Colonic mucosa (tissue), 4 donors: ENCODE measurements at places on chromosomes 7 and 10. TPM values are rescaled to one million over a fixed set of nuclear protein-coding genes. Genes with fewer than 3 reads are reported as not detected.

Gene STMP1
- 25.7 TPM for total RNA-seq

Gene NXPH1
- not detected for total RNA-seq

Gene CYP3A4
- total RNA-seq = 1.4 TPM

Gene BTBD16
- total RNA-seq = 0.13 TPM

Gene HNRNPH3
- 130 TPM for total RNA-seq

Gene DDIT4
- 147 TPM for total RNA-seq

Gene AKR1C3
- total RNA-seq = 75.6 TPM

Gene SCIN
- 20.8 TPM for total RNA-seq

GRCh38 chr7:29613100-29613499 is 49.5 kb downstream of the PRR15 start:
- H3K4me3 ChIP-seq = no peak overlapping the region
- H3K36me3 ChIP-seq = no peaks in the 10 kb centered on the region
- no peaks in the 10 kb centered on the region for H3K4me1 ChIP-seq
- H3K27ac ChIP-seq = no peak overlapping the region
- DNase-seq = no peak

DNA sequence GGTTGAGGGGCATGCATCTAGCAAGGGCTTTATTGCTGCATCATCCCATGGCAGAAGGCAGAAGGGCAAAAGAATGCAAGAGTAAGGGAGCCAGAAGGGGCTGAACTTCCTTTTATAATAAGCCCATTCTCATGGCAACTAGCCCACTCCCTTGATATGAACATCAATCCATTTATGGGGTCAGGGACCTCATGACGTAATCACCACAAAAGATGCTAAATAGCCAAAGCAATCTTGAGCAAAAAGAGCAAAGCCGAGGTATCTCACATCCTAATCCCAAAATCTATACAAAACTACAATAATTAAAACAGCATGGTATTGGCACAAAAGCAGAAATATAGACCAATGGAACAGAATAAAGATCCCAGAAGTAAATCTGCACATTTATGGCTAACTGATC is 499.9 kb downstream of the ATRNL1 start:
- no peak overlapping the region for H3K4me3 ChIP-seq
- no peaks in the 10 kb centered on the region for H3K27me3 ChIP-seq
- no peaks in the 10 kb centered on the region for H3K4me1 ChIP-seq
- H3K27ac ChIP-seq = no peak overlapping the region
- DNase-seq = no peak
- H3K36me3 ChIP-seq = no peaks in the 10 kb centered on the region

DNA sequence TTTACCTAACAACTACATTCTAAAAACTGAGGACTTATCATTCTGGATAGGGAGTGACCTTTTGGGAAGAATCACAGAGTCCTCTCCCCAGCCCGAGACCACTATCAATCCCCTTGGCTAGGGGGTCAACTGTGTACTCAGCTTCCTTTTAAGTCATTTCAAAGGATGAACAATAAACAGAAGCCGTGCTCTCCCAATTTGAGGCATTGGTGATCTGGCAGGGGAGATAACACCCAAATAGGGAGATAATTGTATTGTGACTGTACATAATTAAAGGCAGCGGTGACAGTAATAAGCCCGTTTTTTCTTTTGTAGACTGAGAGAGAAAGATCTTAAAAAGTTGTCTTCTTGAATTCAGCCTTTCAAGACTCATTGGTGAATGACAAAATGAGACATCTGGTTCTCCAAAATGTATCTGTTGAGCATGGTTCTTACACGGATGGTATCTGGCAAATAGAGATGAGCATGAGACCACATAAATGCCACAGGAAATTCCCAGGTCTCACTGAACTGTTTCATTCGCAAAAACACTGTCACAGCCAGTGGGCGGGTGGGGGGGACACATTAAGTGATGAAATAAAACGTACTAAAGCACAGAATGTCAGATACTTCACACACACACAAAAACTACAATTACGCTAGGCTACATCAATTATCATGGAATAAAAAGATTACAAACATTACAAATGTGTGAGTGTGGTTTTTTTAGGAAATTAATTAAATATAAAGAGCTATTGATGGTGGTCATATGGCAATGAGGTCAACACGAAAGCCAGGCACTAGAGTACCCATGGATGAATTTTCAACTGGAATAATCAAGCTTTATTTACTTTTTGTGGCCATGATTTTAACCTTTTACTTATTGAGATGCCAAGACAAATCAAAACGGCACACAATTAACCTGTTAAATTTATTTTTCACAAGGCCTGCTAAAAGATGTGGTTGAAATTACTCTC is 108.4 kb downstream of the HIPK2 start:
- no peaks in the 10 kb centered on the region for H3K4me1 ChIP-seq
- H3K27ac ChIP-seq = no peak overlapping the region
- no peak for DNase-seq
- H3K4me3 ChIP-seq = no peak overlapping the region
- no peaks in the 10 kb centered on the region for H3K27me3 ChIP-seq

DNA sequence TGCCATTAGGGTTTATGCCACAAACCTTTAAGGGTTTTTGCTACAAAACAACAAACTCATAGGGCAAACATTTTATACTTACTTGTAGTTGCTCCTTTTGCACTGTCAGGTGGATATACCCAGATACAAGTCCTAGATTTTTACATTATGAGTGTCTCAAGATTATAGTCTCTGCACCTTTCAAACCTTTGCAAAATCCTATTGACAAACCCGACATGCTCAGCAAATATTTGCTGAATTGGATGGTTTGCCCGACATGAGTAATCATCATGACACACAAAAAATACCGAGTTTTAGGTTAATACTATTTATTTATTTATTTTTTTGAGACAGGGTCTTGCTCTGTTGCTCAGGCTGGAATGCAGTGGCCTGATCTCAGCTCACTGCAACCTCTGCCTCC is 117.3 kb downstream of the SLC25A13 start:
- H3K4me1 ChIP-seq = no peaks in the 10 kb centered on the region
- no peak overlapping the region for H3K4me3 ChIP-seq
- H3K36me3 ChIP-seq = no peaks in the 10 kb centered on the region
- H3K27me3 ChIP-seq = no peaks in the 10 kb centered on the region
- no peak overlapping the region for H3K27ac ChIP-seq

DNA sequence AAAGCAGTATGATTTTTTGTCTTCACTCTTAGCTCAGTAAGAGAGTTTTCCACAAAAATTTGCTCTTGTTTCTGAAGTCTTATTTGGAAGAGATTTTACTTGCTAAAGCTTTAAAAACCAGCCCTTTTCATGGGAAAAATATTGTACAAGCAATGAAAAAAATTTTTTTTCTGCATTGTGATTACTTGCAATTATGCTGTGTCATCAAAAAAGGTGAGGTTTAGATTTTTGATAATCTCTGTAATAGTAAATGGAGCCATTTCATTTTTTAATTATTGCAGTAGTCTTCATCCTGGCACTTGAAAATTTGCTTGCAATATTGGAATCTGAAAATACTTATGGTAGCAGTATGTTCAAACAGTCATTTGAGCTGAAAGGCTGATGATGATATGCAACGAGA is 447.4 kb downstream of the SH2D4B start:
- H3K4me3 ChIP-seq = no peak overlapping the region
- H3K27me3 ChIP-seq = no peaks in the 10 kb centered on the region
- no peaks in the 10 kb centered on the region for H3K4me1 ChIP-seq
- DNase-seq = no peak

DNA sequence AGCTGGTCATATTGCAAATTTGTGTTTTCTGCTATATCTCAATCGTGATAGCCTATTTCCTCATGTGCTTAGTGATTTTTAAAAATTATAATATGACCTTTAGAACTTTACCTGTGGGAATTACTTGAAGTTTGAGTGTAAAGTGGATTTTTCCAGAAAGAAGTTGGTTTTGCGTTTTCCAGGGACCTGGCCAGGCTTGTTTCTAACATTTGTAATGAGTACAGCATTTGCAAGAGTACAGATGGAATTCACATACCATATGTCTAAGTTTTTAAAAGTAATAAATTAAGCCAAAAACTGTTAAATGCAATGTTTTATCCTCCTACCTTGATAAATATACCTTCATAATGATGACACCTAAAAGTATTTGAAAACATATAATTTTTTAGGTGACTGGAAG is 443.2 kb downstream of the REEP3 start:
- DNase-seq = no peak
- H3K36me3 ChIP-seq = no peaks in the 10 kb centered on the region
- no peak overlapping the region for H3K27ac ChIP-seq
- H3K4me1 ChIP-seq = no peaks in the 10 kb centered on the region
- H3K4me3 ChIP-seq = no peak overlapping the region

- DNase-seq = no peak
- no peak overlapping the region for H3K27ac ChIP-seq
- H3K4me1 ChIP-seq = no peaks in the 10 kb centered on the region
- H3K27me3 ChIP-seq = no peaks in the 10 kb centered on the region
Measured at GRCh38 chr7:50603287-50603686, 38.1 kb upstream of the DDC start.

GRCh38 chr7:41867639-41868280 is 164.9 kb upstream of the INHBA start:
- H3K4me3 ChIP-seq = no peak overlapping the region
- H3K27me3 ChIP-seq = no peaks in the 10 kb centered on the region
- no peak for DNase-seq
- no peaks in the 10 kb centered on the region for H3K36me3 ChIP-seq
- H3K4me1 ChIP-seq = no peaks in the 10 kb centered on the region
- H3K27ac ChIP-seq = no peak overlapping the region

DNA sequence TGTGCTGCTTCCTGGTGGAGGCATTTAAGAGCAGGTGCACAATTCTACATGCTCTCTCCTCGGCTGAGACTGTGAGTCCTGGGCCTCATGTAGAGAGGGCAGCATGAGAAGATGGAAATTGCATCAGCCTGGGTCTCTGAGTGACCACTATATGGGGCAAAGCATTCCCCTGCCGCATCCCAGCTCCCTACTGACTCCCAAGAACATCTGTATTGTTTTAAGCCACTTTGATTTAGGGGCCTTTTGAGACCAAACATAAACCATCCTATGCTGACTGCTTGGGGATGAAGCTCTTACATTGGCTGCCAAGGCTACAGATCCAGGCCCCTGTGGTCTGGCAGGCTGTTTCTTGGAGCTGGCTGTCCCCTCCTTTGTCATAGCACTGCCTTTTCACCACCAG is 101.3 kb upstream of the TBX20 start:
- H3K36me3 ChIP-seq = no peaks in the 10 kb centered on the region
- no peaks in the 10 kb centered on the region for H3K4me1 ChIP-seq
- no peak for DNase-seq
- no peak overlapping the region for H3K4me3 ChIP-seq
- no peaks in the 10 kb centered on the region for H3K27me3 ChIP-seq

- no peaks in the 10 kb centered on the region for H3K4me1 ChIP-seq
- no peak overlapping the region for H3K4me3 ChIP-seq
- H3K27ac ChIP-seq = no peak overlapping the region
- peaks cover 5% of the 10 kb centered on the region for H3K27me3 ChIP-seq
Measured at GRCh38 chr10:96097865-96098264, 32.2 kb upstream of the ZNF518A start.

- H3K36me3 ChIP-seq = no peaks in the 10 kb centered on the region
- no peak overlapping the region for H3K4me3 ChIP-seq
- DNase-seq = no peak
- H3K27ac ChIP-seq = no peak overlapping the region
Measured at GRCh38 chr7:19963695-19964094, 190.3 kb upstream of the TMEM196 start.

GRCh38 chr10:35723992-35724391 is 81.9 kb upstream of the FZD8 start:
- H3K27ac ChIP-seq = no peak overlapping the region
- no peak overlapping the region for H3K4me3 ChIP-seq
- no peaks in the 10 kb centered on the region for H3K36me3 ChIP-seq
- no peaks in the 10 kb centered on the region for H3K4me1 ChIP-seq
- no peaks in the 10 kb centered on the region for H3K27me3 ChIP-seq

DNA sequence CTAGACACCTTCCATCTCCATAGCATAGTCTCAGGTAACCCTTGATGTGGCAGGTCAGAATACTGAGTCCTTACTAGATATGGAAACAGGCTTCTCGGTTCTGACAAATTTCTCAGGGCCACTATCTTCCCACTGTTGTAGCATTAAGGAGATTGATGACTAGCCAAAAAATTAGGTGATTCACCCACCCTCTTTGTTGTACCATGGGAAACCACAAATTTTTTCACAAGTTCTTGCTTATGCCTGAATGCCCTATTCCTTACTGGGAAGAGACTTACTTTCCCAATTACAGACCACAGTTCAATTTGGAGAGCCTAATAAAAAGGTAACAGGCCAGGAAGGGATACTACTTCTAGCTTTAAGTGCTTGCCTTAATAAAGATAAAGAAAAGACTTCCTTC is 948.8 kb downstream of the GRM8 start:
- H3K27ac ChIP-seq = no peak overlapping the region
- no peaks in the 10 kb centered on the region for H3K36me3 ChIP-seq
- H3K4me3 ChIP-seq = no peak overlapping the region
- no peaks in the 10 kb centered on the region for H3K27me3 ChIP-seq

- no peaks in the 10 kb centered on the region for H3K4me1 ChIP-seq
- no peak overlapping the region for H3K27ac ChIP-seq
- no peak for DNase-seq
- no peaks in the 10 kb centered on the region for H3K27me3 ChIP-seq
Measured at GRCh38 chr10:129901389-129902006, 62.6 kb downstream of the EBF3 start.

- no peak within 1 kb of the TSS for H3K27ac ChIP-seq
- DNase-seq = no peak
- peak within 1 kb of the TSS; percentile 30 for H3K4me3 ChIP-seq
- no peaks in the 10 kb centered on the region for H3K36me3 ChIP-seq
Measured at GRCh38 chr7:32070406-32071360, at the start of gene PDE1C. Gene PDE1C, minus strand, starts transcription at chr7:32070407.

GRCh38 chr7:32916006-32916405 is 24.4 kb upstream of the KBTBD2 start:
- no peak overlapping the region for H3K4me3 ChIP-seq
- H3K27me3 ChIP-seq = no peaks in the 10 kb centered on the region
- H3K36me3 ChIP-seq = no peaks in the 10 kb centered on the region

DNA sequence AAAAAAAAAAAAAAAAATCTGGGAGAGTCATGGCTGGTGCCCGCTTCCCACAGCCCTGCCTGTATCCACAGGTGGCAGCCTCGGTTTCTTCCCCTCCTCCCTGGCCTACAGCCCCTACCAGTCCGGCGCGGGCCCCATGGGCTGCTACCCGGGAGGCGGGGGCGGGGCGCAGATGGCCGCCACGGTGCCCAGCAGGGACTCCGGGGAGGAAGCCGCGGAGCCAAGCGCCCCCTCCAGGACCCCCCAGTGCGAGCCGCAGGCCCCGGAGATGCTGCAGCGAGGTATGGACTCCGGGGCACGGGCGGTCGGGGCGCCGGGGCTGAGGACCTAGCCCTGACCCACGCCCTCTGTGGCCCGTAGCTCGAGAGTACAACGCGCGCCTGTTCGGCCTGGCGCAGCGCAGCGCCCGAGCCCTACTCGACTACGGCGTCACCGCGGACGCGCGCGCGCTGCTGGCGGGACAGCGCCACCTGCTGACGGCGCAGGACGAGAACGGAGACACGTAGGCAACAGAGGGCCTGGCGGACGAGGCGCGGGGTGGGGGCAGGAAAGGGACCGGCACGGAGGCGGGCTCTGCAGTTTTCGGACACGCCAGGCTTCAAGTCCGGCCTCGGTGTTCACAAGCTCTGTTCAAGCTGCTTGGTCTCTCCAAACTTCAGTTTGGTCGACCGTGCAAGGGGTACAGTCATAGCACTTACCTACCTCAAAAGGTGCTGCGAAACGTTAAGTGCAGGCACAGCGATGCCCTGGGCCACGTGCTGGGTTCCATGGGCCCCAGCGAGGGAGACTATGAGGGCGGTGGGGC is 3.9 kb downstream of the NFKB2 start:
- peak overlapping the region; percentile 56 for H3K4me3 ChIP-seq
- DNase-seq = peak; percentile 91
- H3K4me1 ChIP-seq = peaks cover 11% of the 10 kb centered on the region
- peak overlapping the region; percentile 82 for H3K27ac ChIP-seq
- H3K27me3 ChIP-seq = no peaks in the 10 kb centered on the region
- H3K36me3 ChIP-seq = peaks cover 6% of the 10 kb centered on the region
